ENCODE measurements at places on chromosomes 4 and X.

GRCh38 chr4:7841894-7842293 lies 97.8 kb downstream of the AFAP1 start:
- no peak for DNase-seq

DNA sequence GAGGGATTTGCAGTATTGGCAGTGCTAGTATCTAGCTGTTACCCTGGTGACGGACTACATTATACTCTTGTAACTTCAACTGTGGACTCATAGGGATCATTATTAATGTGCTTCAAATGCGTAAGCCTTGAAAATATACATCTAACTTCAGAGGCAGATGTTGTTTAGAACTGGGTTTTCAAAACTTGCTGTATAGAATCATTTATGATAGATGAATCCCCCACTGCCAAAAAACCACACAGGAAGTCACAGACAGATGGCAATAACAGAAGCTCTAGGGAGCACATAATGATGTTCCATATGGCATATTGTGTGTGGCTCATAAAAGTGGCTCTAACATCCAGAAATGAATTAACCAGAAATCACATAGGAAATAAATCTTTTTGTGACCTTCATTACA lies 62.3 kb upstream of the RELL1 start:
- DNase-seq = no peak

DNA sequence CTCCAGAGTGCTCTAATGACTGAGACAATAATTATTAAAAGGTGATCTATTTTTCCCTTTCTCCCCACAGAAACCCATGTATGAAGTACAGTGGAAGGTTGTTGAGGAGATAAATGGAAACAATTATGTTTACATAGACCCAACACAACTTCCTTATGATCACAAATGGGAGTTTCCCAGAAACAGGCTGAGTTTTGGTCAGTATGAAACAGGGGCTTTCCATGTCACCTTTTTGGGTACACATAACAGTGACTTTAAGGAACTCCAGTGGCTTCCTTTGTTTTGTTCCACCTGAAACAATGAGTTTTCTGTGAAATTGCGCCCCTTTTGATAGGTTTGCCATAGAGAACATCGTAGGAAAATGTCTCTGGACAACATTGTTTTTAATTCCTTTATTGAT lies 69.6 kb downstream of the KIT start:
- no peak for DNase-seq

GRCh38 chr4:113645288-113645687 lies 116.2 kb downstream of the CAMK2D start:
- DNase-seq = no peak

- DNase-seq = no peak
These were observed 51.4 kb upstream of the SOD3 start for GRCh38 chr4:24743927-24744326.

GRCh38 chr4:6193399-6193798 lies 7.0 kb downstream of the JAKMIP1 start:
- DNase-seq = no peak

- DNase-seq = no peak
These were observed 405.0 kb upstream of the MAGEB18 start for GRCh38 chrX:25733148-25733547.

- DNase-seq = no peak
These were observed 95.5 kb downstream of the NSUN7 start for GRCh38 chr4:40845154-40845835.

GRCh38 chr4:101418055-101418454 lies 70.7 kb upstream of the PPP3CA start:
- peak; percentile 53 for DNase-seq

DNA sequence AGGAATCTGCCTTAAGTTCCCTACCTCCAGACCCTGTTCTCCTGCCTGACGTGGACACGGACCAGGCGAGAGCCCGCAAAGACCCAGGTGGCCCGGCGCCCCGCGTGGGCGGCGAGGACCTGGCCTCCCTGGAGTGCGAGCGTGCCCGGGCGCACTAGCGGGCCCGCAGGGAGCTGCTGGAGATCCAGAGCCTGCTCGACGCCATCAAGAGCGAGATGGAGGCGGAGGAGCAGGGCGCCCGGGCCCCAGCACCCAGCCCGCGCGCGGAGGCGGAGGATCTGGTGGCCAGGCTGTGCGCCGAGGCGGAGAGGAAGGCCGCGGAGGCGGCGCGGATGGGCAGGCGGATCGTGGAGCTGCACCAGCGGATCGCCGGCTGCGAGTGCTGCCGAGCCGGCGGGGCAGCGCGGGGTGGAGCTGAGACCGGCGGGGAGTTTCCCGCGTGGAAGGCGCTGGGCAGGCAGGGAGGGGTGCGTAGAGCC lies 18.2 kb downstream of the MRFAP1 start:
- peak; percentile 44 for DNase-seq

DNA sequence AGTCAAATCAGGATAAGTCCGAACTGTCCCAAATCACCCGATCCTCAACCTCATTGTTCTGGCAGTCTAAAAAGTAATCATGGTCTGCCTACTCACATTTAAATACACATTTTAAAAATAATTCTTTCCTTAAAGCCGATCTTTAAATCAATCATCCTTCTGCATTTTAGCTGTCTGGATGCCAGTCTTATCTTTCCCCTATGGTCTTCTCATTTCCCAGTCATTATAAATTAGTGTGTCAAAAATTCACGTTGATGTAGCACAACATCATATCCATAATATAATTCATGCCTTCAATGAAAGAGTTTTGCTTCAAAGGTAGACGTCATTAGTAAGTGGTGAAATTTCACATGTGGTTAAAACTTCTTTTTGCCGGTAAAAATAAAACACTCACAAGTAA lies 108.1 kb upstream of the FRG1 start:
- no peak for DNase-seq

GRCh38 chr4:125992891-125993290 lies 678.1 kb downstream of the FAT4 start:
- no peak for DNase-seq

GRCh38 chr4:143386812-143387211 lies 50.1 kb downstream of the GAB1 start:
- DNase-seq = no peak

DNA sequence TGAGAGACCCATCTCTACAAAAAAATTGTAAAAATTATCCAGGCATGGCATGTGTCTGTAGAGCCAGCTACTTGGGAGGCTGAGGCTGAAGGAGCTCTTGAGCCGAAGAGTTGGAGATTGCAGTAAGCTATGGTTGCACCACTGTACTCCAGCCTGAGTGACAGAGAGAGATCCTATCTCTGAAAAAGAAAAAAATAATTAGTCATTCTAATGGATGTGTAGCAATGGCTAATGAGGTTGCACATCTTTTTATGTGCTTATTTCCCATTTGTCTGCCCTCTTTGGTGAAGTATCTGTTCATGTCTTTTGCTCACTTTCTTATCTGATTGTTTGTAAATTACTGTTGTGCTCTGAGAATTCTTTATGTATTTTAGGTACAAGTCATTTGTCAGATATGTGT lies 19.0 kb upstream of the MAML3 start:
- DNase-seq = no peak

- DNase-seq = no peak
These were observed 812.2 kb upstream of the CT83 start for GRCh38 chrX:117274965-117275364.
